ENCODE measurements at places on chromosomes 2 and 18.

DNA sequence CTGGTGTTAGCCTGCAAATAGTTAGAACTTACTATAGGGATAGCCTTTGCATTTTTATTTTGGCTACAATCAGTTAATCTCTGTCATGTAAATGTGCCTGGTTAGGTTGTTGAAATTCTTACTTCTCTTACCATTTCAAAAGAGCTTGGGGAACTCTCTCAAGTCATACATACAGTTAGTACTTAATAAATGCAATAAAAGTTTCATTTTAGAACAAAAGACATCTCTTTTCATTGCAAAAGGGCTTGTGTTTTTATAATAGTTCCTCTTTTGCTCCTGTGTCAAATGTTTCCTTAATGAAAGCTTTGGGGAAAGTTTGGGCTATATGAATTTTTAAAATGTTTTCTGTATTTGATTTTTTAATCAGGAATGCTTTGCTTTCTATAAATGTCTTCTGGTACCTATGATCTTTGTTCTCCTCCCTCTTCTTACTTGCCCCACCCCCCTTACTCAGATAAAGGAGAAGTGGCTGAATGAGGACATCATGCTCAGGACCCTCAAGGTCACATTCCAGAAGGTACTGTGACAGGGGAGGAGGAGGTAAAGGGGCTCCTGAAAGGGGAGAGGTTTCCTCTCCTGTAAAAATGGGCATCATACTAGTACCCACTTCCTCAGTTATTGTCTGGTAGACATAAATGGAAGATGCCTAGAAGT is 13.6 kb downstream of the PTPN18 start:
- no peak for DNase-seq

DNA sequence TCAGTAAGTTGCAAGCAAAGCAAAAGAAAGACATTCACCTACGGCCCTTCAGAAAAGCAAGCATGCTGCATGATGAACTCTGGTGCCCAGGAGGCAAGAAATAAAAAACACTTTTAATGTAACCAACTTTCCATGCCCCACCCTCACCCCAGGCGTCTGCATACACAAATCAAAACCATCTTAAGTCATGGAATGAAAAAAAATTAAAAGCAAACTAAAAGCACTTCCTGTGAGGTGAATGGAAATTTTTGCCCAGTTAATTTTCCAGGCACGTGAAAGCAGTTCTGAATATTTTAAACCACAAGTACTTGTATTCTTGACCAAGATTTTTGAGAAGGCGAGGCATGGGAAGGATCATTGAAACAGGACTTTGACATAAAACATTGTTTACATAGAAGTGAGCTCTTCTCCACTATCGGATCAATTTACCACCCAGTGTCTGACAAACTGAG is 2.5 kb upstream of the ICOS start:
- no peak for DNase-seq

GRCh38 chr2:214130114-214130513 is 280.7 kb upstream of the VWC2L start:
- no peak for DNase-seq

DNA sequence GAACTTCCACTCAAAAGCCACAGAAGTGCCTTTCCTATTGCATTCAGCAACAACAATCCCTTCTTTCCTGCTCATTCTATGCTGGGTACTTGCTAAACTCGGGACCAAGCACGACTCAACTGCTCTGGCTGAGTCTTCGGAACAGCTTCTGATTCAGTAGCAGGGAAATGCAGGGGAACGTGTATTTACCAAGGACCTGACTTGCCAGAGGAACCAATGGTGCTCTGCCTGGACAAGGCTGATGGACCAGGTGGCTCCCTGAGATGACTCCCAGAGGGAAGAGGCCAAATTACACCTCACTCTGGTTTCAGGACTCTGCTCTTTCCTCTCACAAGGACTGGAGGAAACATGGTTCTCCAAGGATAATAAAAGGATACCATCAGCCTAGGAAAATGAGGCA is 12.2 kb downstream of the CXCR2 start:
- no peak for DNase-seq

- no peak for DNase-seq
These were observed 54.5 kb downstream of the SIGLEC15 start for GRCh38 chr18:45879681-45880655.

DNA sequence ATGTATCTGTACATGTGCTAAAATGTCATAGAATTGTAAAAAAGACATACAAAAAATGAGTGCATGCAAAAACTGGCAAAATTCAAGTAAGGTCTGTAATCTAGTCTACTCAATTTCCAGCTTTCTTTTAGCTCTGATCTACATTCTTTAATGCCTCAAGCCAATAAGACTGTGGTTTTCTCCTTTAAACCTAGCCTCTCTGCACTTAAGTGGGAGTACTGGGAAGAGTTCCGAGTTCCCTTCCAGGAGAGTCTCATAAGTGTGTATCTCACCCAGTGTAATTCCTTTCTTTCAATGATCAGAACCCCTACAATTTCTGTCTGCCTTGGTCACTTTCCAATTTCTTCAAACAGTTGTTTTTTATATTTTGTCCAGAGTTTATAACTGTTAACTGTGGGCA is 150.1 kb downstream of the PTRHD1 start:
- DNase-seq: no peak

DNA sequence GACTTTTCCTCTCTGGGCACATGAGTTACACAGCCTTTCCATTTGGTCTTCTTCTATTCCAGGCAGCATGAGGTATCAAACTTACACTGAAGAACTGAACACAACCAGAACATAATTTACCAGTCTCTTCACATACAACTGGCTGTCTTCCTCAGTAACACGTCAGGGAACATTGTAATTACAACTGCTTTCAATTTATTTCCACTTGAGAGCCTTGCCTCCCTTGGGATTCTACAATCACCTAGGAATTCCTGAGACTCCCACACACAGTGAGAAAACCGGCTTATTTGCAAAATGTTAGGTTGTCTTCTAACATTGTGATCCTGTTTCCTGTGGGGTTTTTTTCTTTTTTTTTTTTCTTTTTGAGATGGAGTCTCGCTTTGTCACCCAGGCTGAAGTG is 149.9 kb downstream of the TMX3 start:
- DNase-seq: no peak

- DNase-seq: no peak
These were observed 21.4 kb upstream of the KCNS3 start for GRCh38 chr2:17857021-17857420.

GRCh38 chr18:24632158-24632988 is 171.9 kb downstream of the HRH4 start:
- no peak for DNase-seq

DNA sequence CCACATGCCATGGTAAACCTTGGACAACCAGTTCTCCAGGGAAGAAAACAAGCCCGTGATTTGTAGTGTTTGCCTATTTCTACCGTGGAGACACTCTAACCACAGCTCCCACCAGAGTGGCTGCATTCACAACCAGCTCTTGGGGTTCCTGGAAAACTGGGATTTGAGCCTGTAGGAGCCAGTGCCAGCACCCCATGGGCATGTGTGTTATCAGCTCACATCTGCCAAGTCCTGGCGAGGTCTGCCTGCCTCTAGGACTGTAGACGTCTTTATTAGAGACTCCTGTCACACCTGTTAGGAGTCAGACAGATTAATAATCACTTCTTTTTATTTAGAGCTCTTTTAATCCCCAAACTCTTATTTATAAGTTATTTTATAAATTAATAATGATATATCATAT is 41.0 kb downstream of the INPP5D start:
- DNase-seq: no peak

DNA sequence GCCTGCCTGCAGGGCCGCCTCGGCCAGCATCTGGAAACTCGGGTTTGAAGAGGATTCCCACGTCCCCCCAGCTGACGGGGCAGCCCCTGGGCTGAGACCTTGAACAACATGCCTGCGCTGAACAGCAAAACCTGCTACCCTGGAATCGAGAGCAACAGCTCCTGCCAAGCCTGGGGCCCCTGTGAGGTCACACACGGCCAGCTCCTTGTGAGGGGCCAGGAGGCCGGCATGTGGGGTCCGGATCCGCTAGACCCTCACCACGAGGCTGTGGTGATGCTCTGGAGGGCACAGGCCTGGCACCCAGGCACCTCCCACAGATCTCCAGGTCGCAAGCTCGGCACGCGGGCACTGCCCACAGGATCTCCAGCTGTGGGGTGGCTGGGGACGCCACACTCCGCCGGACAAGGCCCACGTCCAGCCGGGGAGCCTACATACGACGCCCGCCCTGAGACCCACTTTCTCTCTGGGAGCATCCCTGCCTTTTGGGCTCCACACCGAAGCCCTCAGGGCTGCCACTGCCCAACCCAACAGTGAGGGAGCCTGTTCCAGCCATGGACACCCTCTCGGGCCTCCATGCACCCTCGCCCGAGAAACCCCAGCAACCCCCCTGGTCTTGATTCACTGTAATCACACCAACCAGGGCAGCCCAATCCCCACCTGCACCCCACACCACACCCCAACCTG is 34.1 kb downstream of the SLC66A2 start:
- no peak for DNase-seq

DNA sequence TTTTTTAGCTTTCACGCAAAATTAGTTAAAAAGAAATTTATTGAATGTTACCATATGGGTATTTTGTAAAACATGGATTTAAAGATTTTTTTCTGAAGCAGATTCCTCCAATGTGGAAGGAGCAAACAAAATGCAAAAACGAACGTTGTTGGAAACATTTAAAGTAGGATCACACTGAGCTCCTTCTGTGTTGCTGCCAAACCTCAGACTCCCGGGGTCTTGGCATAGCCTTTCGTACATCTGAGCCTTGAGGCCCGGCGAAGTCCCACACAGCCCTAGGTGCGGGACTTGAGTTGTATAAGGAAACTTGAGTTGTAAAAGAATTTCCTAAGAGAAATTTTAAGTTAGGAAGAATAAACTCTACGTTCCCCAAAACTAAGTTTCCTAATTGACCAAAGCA is 52.0 kb upstream of the CD226 start:
- DNase-seq: no peak

DNA sequence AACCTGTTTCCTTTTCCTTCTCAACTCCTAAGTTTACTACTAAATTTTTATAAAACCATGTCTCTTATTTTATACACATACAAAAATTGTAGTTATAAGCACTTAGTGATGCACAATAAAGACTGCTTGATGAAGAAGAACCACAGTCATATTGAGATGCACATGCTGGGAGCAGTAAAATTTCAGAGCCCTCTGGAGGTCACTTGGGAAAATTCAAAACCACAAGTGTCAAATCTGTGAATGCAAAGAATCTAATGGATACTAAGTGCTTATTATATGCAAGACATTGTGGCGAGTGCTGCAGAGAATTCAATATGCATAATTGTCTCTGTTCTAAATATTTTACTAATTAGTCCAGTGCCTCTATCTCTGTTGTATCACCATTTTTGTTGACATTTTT is 180.5 kb downstream of the VWC2L start:
- no peak for DNase-seq

All from NCI-H1417 treated with DMSO at 0.1 percent for 48 hours (cell line).